ENCODE measurements at places on chromosomes 2 and 18.

DNA sequence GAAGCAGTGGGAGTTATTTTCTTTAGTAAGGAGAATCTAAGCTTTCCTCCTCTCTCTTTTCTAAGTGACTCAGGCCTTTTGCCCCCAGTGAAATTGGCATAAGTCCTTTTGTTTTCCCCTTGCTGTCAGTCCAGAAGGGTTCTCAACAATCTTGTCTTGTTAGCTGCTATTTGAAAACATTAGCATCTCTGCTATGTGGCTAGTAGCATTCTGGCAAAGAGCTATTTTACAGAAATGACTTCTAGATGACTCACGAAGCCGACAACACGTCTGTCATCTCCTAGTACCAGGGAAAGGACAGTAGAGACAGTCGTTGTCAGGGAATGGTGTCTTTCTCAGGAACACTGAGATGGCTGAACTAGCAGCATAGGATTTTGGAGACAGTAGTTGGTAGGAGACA is 14.7 kb downstream of the SMARCAL1 start:
- DNase-seq = no peak

- no peak for DNase-seq
Observed at GRCh38 chr2:45009303-45009927, at the start of gene SIX2. Gene SIX2, minus strand, starts transcription at chr2:45009452. Its CDS starts 342 bp downstream, at chr2:45009110.

- DNase-seq = no peak
Observed at GRCh38 chr2:232535761-232536530, 3.5 kb upstream of the CHRNG start.

- no peak for DNase-seq
Observed at GRCh38 chr2:84894758-84895520, 10.5 kb upstream of the TMSB10 start.

DNA sequence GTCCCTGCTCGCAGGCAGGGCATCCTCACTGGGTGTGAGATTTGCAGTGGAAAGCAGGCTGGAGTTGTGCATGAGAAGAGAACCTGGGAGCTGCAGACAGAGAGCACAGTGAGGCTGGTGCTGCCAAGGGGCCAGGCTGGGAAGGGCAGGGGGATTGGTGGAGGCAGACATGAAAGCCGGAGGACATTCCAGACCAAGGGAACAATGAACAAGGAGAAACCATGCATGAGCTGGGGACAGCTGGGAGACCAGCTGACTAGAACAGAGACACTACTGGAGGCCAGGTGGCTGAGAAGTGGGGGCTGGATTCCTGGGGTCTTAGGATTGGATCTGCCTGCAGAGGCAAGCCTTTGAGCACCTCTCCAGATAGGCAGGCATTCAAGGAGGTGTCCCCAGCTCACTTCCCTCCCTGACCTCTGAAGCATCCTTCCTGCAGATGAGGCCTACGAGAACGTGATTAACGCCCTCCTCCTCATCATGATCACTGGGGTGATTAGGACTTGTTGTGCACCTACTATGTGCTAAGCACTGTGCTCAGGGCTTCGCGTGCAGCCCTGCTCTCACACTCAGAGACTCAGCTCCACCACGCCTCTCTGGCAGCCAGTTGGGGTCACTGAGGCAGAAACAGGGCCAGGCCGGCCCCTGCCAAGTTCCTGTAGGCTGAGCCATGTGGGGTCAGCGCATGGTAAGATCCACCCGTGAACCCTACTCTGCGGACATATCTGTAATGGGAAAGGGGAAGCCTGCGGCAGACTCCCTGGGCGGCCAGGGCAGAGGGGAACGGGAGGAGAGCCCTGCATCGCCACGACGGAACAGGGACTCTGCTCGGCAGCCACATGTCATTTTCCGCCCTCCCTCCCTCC is 74.8 kb upstream of the SLC66A3 start:
- no peak for DNase-seq

- no peak for DNase-seq
Observed at GRCh38 chr2:174963437-174964400, 41.5 kb downstream of the CHN1 start.

GRCh38 chr2:239904496-239904895 is 120.6 kb downstream of the NDUFA10 start:
- no peak for DNase-seq

DNA sequence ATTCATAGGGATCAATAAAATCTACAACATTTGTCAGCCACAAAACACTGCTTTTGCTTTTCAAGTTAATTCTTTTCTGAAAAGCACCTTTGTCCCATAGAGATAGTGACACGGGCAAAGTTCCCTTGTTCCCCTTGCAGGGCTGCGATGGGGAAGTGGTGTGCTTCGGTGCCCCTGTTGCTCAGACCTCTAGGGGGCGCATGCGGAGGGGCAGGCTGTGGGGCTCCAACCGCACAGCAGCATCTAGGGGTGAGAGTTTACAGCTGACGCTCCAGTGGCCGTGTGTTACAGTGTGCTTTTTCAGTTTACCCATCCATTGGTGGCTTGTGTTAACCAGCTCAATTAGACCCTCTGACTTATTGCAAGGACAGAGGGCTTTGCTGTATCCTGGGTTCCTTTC is 1432.2 kb upstream of the ACVR2A start:
- DNase-seq = no peak

All from activated naive CD8-positive, alpha-beta T cell treated with anti-CD3 and anti-CD28 coated beads, Interleukin-2, amount 50 U/mL, for 16 hours (primary cell).